ENCODE measurements at places on chromosomes 5 and 9.

- no peak for DNase-seq
Measured at GRCh38 chr5:88452820-88453219, 184.2 kb upstream of the TMEM161B start.

DNA sequence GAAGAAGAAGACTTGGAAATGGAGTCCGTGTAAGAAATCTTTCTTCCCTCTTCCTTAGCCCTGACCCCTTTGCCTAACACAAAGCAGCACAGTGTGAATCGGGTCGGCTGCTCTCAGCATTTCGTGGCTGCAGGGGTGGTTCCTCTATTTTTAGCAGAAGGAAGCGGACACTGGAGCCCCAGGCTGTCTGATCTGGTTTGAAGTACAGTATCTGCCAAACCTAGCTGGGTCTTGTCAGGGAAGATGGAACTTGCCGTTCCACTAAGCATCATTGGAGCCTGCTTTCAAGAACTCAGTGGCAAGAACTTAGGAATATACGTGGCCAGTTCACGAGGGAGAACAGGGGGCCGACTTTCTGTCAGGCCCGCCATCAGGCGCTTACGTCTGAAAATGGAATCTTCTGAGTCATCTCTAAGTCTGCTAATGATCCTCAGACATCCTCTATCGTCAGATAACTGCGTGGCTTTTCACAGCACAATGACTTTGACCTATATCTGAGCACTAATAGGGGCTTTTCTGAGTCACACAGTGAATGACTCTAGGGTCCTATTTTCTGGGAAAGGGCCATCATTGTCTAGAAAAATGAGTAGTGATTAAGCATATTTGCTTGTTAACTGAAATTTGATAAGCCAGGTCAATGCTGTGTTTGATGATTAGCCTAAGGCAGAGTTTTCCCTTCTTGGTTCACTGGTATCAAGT is 43.3 kb upstream of the NCS1 start:
- peak; percentile 78 for DNase-seq

GRCh38 chr5:33701251-33701650 is 190.5 kb downstream of the ADAMTS12 start:
- no peak for DNase-seq

GRCh38 chr5:167050568-167051401 is 1240.7 kb upstream of the WWC1 start:
- DNase-seq = no peak

GRCh38 chr5:120402606-120403005 is 61.5 kb upstream of the PRR16 start:
- no peak for DNase-seq

- DNase-seq = no peak
Measured at GRCh38 chr5:115798252-115798651, 18.2 kb downstream of the CDO1 start.

GRCh38 chr5:119031905-119032304 is 39.0 kb upstream of the DMXL1 start:
- no peak for DNase-seq

GRCh38 chr5:16644301-16644889 is 27.6 kb upstream of the RETREG1 start:
- DNase-seq = no peak

DNA sequence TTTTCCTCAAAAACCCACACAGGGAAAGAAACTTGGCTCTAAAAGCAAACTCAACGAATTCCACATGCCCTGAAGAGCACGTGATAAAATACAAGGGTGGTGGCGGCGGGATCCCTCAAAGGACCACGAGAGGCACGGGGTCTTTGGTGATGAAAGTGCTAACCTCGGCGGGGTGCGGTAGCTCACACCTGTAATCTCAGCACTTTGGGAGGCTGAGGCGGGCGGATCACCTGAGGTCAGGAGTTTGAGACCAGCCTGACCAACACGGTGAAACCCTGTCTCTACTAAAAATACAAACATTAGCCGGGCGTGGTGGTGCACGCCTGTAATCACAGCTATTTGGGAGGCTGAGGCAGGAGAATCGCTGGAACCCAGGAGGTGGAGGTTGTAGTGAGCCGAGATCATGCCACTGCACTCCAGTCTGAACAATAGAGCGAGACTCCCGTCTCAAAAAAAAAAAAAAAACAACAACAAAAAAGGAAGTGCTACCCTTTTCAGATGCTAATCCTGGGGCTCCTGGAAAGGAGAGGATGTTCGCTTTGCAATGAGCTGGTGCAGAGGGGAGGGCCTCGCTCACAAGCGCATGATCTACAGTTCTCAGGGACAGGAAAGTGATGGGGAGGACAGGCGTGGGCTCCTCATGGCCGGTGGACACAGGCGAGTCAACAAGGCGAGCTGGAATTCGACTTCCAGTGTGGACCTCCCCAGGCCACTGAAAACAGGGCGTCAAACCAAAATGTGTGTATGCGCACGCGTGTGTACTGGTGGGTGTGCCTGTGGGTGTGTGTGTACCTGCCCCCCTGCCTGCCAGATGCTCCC is 54.1 kb downstream of the USP20 start:
- no peak for DNase-seq

- DNase-seq = no peak
Measured at GRCh38 chr9:68685770-68686169, 19.3 kb upstream of the PIP5K1B start.

GRCh38 chr9:87286506-87286905 is 211.2 kb upstream of the DAPK1 start:
- DNase-seq = no peak

DNA sequence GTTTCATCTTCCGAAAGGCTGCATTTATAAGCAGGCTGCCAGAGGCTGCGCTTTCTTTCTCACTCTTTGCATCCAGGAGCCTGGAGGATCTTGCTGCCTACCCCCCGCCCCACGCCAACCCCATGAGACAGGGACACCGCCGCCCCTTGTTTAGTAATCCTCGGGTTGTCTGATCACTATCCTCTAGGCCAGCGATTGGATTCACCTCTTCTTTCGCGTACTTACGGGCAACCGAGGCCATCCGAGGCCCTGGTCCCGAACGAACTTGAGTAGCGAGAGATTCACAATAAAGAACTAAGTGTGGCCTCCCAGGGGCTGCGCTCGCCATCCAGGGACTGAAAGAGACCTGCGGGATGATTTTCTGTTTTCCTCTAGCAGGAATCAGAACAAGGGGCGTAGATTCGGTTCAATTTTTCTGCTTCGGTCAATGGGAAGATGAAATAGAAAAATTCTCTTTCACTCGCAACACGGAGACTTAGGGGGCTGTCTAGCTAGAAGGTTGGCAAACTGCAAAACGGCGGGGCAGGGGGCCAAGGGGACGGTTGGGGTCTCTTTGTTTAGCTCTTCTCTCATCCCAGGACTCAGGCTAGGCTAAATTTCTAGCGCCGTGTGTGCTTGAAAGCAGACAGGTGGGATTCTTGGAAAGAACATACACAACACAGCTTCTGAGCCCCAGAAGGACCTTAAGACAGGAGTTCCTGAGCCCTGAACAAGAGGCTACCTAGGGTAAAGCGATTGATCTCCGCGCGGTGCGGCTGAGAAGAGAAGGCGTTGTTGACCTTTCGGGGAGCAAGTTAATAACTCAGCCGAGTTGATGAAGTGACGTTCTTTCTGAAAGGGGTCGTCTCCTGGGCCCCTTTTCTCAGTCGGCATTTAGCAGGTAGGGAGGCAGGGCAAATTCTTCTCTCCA is 5.8 kb upstream of the ISL1 start:
- DNase-seq = no peak

DNA sequence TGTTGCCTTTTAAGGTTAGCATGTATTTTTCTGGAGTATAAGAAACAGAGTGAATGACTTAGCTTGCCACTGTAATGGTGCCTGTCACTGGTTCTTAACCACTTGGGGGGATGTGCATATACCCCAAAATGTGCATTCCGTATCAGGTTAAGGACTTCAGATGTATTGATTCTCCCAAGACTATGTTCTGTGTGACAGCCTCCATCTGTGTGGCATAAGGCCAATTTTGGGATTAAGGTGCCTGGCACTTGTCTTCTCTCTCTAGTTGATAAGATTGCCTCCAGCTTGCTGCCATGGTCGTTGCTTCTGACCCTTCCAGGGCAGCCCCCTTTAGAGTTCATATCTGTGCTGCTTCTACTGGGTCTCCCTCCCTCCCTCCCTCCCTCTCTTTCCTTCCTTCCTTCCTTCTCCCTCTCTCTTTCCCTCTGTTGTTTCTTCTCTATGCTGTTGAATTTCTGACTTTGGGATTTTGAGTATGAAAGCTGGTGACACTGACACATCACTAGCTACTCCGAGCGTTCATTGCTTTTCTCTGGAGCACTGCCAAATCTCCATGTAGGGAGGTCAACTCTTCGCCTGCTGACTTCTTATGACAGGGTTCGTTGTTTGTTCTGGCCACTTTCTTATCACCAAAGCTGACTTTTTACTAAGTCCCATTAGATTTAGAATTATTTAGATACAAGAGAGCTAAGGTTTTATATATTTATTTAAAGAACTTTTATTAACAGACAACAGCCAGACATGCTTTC is 31.0 kb downstream of the TNFAIP8 start:
- DNase-seq = peak; percentile 48

- no peak for DNase-seq
Measured at GRCh38 chr9:129178568-129179382, 714 bp upstream of the IER5L start.

DNA sequence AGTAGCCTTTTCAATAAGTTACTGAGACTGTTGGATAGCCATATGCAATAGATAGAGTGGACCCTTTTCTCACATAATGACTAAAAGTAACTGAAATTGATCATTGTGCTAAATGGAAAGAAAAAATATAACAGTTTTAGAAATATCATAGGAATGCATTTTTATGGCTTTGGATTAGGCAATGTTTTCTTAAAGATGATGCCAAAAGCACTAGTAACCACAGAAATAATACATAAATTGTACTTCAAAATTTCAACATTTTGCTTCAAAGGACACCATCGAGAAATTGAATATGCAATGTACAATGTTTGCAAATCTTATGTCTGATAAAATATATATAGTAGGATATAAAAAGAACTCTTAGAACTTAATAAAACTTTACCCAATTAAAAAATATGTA is 1267.5 kb upstream of the CDH9 start:
- DNase-seq = no peak

DNA sequence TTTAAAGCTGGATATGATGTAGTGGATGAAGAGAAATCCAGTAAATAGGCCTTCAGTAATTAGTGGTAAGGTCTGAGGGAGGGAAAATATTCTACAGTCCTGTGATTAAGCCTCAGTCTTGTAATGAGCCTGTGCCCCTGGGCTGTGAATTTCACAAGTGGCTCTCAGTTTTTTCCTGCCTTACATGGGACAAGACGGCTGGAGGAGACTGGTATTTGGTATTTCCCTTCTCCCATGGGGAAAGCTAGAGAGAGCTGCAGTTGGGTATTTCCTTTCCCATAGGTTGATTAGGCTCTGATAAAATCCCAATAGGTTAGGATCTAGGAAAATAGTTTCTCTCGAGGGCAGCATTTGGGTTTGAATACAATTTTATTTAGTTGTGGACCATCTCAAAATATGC is 62.2 kb upstream of the GNA14 start:
- no peak for DNase-seq

DNA sequence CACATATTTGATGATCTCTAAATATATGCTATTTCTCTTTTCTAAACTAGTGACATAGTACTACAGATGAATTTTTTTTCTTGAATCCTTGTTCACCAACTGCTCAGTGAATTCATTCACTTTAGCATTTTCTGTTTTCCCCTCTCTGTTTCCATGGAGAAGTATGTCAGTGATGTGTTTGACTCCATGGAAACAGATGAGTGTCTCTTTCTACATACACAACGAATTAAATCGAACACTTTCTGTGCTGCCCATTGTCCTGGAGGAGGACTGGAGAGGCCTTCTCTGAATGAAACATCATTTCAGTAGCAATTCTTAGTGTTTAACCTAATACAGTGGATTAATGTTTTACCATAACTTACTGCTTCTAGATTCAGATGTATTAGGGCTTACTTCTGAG is 9.5 kb downstream of the INVS start:
- DNase-seq = no peak

- DNase-seq = no peak
Measured at GRCh38 chr5:40041452-40041851, 616.7 kb upstream of the DAB2 start.

DNA sequence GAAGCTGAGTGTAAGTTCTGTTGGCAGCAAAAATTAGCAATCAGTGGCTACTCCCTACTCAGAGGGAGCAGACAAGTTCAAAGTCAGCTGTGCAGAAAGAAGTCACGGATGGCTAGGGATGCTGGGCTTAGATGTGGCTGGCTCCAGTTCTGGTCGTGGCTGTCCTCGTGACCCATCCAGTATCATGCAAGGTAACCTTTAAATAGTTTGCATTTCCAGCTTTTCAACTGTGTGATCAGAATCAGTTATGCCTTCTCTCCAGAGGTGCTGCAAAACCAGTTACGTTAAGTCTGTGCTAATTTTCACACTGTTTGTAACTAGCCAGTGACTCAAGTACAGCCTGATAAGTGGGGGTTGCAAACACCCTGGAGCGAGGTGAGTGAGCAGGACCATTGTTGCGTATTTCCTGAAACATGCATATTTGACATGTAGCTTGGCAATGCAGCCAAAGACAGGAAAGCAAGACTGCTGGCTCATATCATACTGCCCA is 302.4 kb downstream of the ATPSCKMT start:
- no peak for DNase-seq

DNA sequence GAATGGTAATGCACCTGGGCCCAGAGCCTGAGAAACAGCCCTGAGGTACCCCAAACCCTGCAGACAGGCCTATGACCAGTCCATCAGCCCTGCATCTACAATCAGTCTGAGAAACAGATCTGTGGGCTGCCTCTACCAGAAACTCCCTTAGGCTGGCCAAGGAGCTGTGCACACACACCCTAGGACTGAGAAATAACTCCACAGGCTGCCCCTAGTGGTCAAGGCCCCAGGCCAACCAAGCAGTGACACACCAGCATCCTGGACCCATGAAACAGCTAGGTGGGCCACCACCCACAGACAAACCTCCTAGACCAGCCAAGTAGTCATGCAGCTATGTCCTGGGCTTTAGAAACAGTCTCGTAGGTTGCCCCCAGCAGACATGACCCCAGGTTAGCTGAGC is 253.6 kb upstream of the VLDLR start:
- no peak for DNase-seq

- DNase-seq = no peak
Measured at GRCh38 chr9:908536-909205, 67.2 kb downstream of the DMRT1 start.

DNA sequence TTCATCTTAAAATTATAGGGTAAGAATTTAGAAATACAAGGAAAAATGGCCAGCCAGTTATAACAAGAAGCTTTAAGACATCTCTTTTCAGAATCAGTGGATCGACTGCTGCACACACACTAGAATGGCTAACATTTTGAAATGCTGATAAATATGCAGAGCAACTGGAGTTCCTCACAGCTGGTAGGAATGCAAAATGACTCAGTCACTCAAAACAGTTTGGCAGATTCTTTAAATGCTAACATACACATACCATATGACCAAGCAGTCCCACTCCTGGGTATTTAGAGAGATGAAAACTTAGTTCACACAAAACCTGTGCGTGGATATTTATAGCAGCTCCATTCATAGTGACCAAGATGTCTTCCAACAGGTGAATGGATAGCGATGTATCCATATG is 23.2 kb upstream of the PSAT1 start:
- no peak for DNase-seq

GRCh38 chr5:111589316-111589715 is 77.0 kb upstream of the STARD4 start:
- DNase-seq = no peak

- DNase-seq = no peak
Measured at GRCh38 chr5:14572836-14573235, 8.8 kb upstream of the OTULINL start.
